ENCODE measurements at places on chromosomes 7 and 10. TPM values are rescaled to one million over a fixed set of nuclear protein-coding genes. Genes with fewer than 3 reads are reported as not detected.

DNA sequence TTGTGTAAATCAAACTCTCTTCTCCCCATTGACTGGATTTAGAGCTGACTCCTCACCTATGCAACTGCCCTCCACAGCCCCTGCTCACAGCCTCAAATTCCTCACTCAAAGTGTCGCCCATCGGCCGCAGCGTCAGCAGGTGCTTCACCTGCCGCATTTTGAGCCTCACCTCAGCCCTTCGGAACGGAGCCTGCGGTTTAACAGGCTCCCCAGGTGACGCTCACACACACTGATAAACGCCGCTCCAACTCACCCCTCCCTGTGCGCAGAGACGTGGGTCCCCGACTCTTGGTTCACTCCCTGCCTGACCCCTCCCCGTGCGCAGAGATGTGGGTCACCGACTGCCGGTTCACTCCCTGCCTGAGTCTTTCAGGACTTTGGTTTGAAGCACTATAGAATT, 57.1 kb downstream of the CARD11 start:
- no peak overlapping the region for H3K4me3 ChIP-seq
- no peak overlapping the region for H3K27ac ChIP-seq
- H3K27me3 ChIP-seq: no peaks in the 10 kb centered on the region
- H3K4me1 ChIP-seq: peaks cover 53% of the 10 kb centered on the region

GRCh38 chr7:145784809-145785780, 331.5 kb upstream of the CNTNAP2 start:
- no peak for DNase-seq
- no peaks in the 10 kb centered on the region for H3K36me3 ChIP-seq
- H3K4me1 ChIP-seq: no peaks in the 10 kb centered on the region
- H3K27ac ChIP-seq: no peak overlapping the region
- H3K27me3 ChIP-seq: no peaks in the 10 kb centered on the region

SFTPA1 gene
- total RNA-seq: not detected

ARL3 gene
- 5.7 TPM for total RNA-seq

GRCh38 chr10:22489467-22489866, 144.2 kb downstream of the SPAG6 start:
- peaks cover 8% of the 10 kb centered on the region for H3K36me3 ChIP-seq
- H3K27me3 ChIP-seq: peaks cover 8% of the 10 kb centered on the region
- no peak overlapping the region for H3K4me3 ChIP-seq
- peaks cover 25% of the 10 kb centered on the region for H3K4me1 ChIP-seq
- DNase-seq: no peak
- no peak overlapping the region for H3K27ac ChIP-seq

DNA sequence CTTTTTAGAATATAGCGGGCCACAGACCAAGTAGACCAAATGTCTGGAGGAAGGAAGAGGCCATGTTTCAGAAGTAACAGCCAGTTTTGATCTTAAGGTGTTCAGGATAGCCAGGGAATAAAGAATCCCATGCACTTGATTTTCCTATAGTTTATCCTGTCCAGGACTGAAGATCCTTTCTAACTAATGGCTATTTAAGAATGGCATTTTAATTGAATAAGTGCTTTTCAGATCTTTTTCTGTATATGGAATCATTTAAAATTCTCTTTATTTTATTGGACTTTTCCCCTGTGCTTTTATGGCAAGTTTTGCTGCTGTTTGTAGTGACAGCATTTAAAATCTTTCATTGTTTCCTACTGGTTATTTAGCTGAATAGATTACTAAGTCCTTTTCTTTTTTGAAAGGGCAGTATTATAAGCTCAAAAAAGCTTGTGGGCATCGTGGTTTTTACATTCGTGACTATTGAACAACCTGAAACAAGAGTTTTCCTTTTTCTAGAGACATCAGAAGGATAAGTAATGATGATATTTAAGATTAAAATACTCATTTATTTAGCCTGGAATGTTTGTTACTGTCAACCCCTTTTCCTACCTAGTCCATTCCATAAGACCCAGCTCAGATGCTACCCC, 2.4 kb downstream of the INPP5F start:
- no peak overlapping the region for H3K27ac ChIP-seq
- H3K36me3 ChIP-seq: peaks cover 5% of the 10 kb centered on the region
- H3K4me3 ChIP-seq: no peak overlapping the region

DNA sequence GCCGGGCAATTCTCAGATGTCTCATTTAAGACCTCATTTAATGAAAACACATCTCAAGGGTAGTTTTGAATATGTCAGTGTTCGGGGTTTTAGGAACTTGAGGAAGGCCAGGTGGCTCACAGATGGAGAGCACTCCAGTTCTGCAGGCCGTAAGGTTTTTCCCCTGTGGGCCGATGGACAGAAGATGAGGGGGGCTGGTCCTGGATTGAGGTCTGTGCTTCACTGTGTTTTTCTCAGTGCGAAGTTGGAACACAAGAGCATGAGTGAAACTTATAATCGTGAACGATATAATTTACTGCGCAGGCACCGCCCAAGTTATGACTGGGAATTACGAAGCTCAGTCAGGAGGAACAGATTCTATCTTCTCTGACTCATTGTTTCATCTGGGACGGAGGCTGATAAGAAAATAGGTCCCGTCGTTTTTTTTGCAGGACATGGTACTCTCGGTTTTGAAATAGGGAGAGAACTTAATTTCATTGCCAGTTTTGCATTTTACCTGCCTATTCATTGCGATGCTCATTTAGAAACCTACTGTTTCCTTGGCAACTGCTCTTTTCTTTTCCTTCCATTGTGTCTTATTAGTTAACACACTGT, 591.0 kb upstream of the PFKP start:
- H3K27me3 ChIP-seq: no peaks in the 10 kb centered on the region
- H3K4me3 ChIP-seq: no peak overlapping the region
- H3K36me3 ChIP-seq: no peaks in the 10 kb centered on the region
- DNase-seq: no peak
- no peaks in the 10 kb centered on the region for H3K4me1 ChIP-seq
- H3K27ac ChIP-seq: no peak overlapping the region

DNA sequence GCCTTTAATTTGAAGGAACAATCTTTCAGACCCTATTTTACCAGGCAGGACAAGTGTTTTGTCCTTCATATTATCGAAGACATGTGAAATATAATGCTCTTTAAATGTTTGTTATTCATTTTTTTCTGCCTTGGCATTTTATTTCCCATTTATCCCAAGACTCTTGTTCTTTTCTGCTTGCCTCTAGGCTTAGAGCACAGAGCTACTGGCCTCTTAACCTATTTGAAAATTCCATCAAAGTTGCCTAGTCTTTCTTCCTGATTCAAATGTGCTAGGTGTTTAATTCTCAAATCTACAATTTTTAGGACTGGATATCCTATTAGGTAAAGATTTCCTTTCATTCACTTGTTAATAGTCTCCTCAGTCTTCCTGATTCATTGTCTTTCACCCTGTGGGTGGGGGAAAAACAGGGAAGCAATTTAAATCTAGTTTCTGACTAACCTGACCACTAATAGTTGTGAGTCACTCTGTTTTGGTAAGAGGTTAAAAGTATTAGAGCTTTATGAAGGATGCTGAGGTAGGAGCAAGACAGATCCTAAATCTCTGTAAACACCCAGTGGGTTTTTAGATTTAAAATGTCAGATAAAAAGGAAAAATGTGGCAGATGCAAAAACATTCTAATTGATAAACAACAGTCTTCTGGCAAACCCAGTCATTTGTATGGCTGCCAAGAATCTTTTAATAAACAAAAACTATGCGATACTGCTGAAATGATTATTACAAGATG, 1.5 kb downstream of the LIPK start:
- H3K27me3 ChIP-seq: peaks cover 4% of the 10 kb centered on the region
- H3K4me1 ChIP-seq: no peaks in the 10 kb centered on the region

GRCh38 chr7:22571766-22572165, 71.8 kb upstream of the STEAP1B start:
- DNase-seq: no peak
- peaks cover 10% of the 10 kb centered on the region for H3K4me1 ChIP-seq
- H3K36me3 ChIP-seq: peaks cover 12% of the 10 kb centered on the region
- H3K27me3 ChIP-seq: peaks cover 66% of the 10 kb centered on the region

- H3K27ac ChIP-seq: peak overlapping the region; percentile 96
- no peaks in the 10 kb centered on the region for H3K27me3 ChIP-seq
- H3K36me3 ChIP-seq: peaks cover 29% of the 10 kb centered on the region
- H3K4me3 ChIP-seq: peak overlapping the region; percentile 40
- peaks cover 65% of the 10 kb centered on the region for H3K4me1 ChIP-seq
Measured at GRCh38 chr7:3094701-3095445, 51.2 kb upstream of the CARD11 start.

SLC16A12 gene
- total RNA-seq: not detected

GRCh38 chr7:135188298-135188984, 17.9 kb upstream of the CYREN start:
- DNase-seq: no peak
- H3K27me3 ChIP-seq: no peaks in the 10 kb centered on the region
- H3K4me3 ChIP-seq: no peak overlapping the region

- H3K4me1 ChIP-seq: no peaks in the 10 kb centered on the region
- DNase-seq: no peak
- no peak overlapping the region for H3K4me3 ChIP-seq
- no peak overlapping the region for H3K27ac ChIP-seq
- no peaks in the 10 kb centered on the region for H3K36me3 ChIP-seq
Measured at GRCh38 chr10:113402602-113403001, 150.3 kb upstream of the HABP2 start.

GRCh38 chr7:76329479-76329878, 27.0 kb downstream of the HSPB1 start:
- peaks cover 20% of the 10 kb centered on the region for H3K4me1 ChIP-seq
- no peak for DNase-seq
- H3K27ac ChIP-seq: no peak overlapping the region
